ENCODE measurements at places on chromosomes 1 and 21.
A peak's percentile ranks its signal among the peaks of the same experiment; 100 is the strongest.

DNA sequence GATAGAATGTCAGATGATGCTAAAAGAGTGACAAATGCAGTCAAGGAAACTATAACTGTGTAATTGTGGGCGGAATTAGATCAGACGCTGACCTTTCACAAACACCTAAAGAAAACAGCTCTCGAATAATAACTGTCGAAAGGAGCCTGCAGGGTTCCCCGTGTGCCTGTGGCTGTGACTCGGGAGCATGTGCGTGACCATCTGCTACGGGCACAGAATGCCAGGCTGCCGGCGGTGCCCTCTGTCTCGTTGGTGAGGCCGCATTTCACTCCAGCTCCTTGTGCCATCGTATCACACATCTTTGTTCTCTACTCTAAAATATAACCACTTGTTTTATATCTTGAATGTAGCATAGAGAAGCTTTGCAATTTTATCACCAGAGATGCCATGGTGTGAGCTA lies 267.8 kb upstream of the FMN2 start:
- no peak for DNase-seq

- peak; percentile 42 for DNase-seq
Measured at GRCh38 chr21:17513214-17514123, 626 bp downstream of the CXADR start.

GRCh38 chr1:39933956-39934941 lies 20.7 kb upstream of the MFSD2A start:
- peak; percentile 99 for DNase-seq

- peak; percentile 19 for DNase-seq
Measured at GRCh38 chr1:170927955-170928840, 7.1 kb upstream of the MROH9 start.

DNA sequence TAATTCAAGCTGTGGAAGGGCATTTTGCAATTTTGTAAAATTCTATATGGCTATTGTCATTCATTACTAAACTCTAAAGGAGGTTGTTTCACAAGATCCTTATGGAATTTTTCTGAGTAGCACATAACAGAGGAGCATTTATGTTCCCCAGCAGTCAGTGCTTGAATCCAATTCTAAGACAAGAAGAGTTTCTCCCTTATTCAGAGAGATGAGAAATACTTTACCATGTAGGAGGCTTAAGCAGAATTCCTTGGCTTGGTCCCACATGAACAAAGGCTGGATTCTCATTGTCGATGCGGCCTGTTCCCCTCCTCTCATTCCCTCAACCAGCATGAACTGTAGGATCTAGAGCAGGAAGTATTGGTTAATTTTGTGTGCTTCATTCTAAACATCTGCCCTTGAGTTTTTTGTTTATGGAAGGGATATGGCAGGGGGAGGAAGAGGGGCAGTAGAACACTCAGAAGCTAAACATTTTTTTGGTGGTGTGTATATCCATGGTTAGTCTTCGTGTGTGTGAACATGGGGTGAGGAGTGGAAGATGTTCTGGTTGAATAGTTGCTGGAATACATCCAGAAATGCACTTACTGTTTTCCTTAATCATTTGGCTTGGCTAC lies 74.3 kb downstream of the LAMC1 start:
- DNase-seq, result peak; percentile 91

GRCh38 chr1:218529646-218530300 lies 184.6 kb downstream of the TGFB2 start:
- DNase-seq, result no peak

DNA sequence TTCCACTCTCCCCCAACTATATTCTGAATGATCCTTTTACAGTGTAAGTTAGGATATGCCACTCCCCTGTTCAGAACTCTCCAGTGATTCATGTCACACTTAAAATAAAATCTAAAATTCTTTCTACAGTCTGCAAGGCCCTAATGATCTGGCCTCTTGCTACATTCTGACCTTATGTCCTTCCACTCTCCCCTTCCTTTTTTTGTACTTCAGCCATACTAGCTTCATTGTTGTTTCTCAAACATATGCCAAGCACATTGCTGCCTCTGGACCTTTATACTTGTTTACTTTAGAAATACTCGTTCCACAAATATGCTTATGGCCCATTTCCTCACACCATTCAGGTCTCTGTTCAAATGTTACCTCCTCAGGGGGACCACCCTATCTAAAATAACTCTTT lies 14.8 kb upstream of the PSMA5 start:
- peak; percentile 26 for DNase-seq

GRCh38 chr1:169538998-169539871 lies 47.0 kb downstream of the F5 start:
- DNase-seq, result peak; percentile 91
